ENCODE measurements at places on chromosomes 3 and 15.
A peak's percentile ranks its signal among the peaks of the same experiment; 100 is the strongest.

- no peak for DNase-seq
Observed at GRCh38 chr3:49872801-49873281, 3.1 kb upstream of the CAMKV start.

DNA sequence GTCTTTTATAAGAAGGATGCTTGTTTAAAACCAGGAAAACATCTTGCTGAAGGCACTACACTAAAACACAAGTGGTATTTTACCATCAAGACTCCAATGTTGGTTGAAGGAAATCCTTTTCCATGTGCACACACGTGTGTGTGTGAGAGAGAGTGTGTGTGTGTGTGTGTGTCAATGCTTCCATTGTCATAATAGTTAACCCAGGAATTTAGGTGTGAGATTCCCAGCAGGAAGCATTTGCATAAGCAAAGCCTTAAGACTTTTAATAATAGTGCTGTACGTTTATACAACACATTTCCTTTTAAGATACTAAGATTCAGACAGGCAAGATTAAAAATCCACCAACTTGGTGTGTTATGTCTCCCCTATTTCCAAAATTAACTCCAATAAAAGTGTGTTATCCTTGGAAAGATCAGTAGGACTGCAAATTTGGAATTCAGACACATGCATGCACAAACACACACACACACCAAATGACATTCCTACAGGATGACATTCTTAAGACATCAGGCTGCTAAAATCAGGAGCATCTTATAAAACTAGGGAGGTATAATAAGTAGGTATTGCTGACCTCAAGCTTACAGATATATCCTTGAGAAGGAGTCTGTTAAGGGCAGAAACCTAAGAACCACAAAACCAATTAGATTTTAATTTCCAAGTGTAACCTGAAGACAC, 18.3 kb downstream of the LMCD1 start:
- DNase-seq: no peak

DNA sequence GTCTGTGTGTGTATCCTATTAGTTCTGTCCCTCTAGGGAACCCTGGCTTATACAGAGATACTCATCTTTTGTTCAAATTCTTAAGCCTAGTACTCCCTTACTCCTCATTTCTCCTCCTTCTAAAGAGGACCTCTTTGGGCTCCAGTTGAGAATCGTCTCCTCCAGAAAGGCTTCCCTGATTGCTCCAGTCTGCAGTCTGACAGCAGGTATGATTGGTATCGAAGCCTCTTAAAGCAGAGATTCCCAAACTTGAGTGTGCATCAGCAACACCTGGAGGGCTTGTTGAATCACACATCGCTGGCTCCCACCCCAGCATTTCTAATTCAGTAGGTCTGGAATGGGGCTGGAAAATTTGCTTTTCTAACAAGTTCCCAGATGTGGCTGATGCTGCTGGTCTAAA, 60.9 kb upstream of the NMNAT3 start:
- DNase-seq: no peak

DNA sequence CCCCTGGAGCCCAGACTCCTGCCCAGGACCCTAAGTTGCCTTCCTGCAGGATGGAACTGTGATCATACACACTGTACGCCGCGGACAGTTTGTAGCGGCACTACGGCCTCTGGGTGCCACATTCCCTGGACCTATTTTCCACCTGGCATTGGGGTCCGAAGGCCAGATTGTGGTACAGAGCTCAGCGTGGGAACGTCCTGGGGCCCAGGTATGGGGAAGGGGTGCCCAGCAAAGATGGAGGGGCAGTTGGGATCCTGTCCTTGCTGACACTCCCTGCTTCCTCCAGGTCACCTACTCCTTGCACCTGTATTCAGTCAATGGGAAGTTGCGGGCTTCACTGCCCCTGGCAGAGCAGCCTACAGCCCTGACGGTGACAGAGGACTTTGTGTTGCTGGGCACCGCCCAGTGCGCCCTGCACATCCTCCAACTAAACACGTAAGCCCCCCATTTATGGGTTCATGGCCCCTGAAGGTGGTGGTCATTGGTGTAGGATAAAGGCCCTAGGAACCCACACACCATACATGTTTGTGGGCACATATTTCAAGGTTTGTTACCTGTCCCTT, 28.8 kb downstream of the NBEAL2 start:
- DNase-seq: no peak

- no peak for DNase-seq
Observed at GRCh38 chr3:152557302-152557999, 277.5 kb upstream of the P2RY1 start.

GRCh38 chr15:81544385-81544784, 170.4 kb upstream of the TMC3 start:
- no peak for DNase-seq

GRCh38 chr3:155587581-155587980, 157.3 kb downstream of the PLCH1 start:
- DNase-seq: no peak

GRCh38 chr3:30011237-30011803, 595.1 kb upstream of the TGFBR2 start:
- DNase-seq: no peak

- peak; percentile 46 for DNase-seq
Observed at GRCh38 chr3:177196456-177197040, 734 bp downstream of the TBL1XR1 start.

DNA sequence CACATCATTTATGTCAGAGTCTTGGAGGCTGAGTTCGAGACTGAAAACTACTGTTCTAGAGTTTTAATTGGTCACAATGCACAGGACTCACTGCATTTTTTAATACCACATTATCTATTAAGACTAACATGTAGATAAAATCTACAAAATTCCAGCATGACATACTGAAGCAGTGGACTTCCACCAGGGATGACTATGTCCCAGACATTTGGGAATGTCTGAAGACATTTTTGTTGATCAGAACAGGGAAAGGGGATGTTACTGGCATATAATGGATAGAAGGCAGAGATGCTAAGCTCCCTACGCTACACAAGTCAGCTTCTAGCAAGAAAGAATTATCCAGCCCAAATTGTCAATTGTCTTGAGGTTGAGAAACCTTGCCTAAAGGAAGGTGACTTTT, 419.0 kb upstream of the TGFBR2 start:
- DNase-seq: no peak

DNA sequence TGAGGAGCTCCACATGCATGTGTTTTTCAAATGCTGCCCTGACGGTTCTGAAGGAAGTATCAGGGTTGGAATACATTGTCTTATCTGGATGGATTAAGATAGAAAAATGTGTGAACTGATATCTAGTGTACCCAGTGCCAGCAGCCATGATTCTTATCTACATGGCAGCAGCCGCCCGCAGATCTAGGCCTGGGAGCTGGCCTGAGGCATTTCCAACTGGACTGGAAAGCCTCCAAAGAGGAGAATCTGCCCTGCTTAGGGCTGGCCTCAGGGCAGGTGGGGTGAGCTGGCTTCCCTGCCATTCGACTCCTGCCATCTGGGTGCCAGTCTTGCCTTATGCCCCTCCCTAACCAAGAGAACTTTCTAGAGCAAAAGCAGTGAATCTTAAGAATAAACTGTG, 125.8 kb downstream of the SSR3 start:
- no peak for DNase-seq

- DNase-seq: no peak
Observed at GRCh38 chr15:90167121-90167520, 34.0 kb upstream of the SEMA4B start.

DNA sequence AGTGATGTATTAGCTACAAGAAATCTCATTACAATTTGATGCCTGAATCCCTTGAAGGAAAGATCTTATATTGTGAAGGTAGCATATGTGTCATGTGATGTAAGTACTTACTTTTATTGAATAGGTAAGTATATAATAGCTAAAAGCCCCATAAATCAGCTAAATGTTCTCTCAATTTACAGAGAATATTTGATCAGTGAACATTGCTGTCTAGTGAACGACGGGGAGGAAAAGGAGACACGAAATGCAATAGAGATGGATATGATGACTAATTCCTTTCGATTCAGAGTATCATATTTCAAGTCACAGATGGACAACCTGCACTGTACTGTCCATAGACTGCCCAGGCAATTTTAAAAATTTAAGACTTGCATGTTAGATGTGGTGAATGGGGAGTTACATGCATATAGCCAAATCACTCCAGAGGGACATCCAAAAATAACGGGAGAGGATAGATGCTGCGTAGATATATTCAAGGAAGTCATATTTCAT, 462.1 kb upstream of the CDIN1 start:
- no peak for DNase-seq

DNA sequence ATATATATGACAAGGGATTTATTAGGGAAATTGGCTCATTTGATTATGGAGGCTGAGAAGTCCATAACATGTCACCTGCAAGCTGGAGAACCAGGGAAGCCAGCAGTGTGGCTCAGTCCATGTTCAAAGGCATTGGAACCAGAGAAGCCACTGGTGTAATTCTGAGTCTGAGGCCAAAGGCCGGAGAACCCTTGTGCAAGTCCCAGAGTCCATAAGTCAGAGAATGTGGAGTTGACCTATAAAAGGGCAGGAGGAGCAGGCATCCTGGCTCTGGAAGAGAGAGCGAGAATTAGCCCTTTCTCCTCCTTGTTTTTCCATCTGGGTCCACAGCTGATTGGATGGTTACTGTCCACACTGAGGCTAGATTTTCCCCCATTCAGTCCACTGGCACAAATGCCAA, 319.8 kb downstream of the IGSF11 start:
- no peak for DNase-seq

DNA sequence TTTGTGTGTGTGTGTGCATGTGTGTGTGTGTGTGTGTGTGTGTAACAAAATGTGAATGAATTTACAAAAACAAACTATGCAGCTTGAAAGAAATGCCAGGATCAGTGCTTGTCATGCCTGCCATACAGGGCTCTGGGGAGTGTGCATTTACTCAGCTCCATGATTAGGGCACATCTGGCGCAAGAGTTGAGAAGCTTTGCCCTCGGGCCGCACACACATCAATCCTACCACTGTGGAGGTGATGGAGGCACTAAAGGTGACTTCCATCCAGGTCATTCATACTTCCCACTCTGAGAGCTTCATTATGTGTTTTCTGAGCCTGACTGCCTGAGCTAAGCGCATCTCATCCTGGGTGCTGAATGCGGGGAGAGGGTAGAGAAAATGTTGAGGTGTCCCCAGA, 72.0 kb upstream of the ZBED2 start:
- no peak for DNase-seq

GRCh38 chr3:127775398-127776109, 46.8 kb downstream of the MGLL start:
- DNase-seq: no peak
